Motor neuron (in vitro differentiated cells): ENCODE measurements at places on chromosomes 1 and 21.
A peak's percentile ranks its signal among the peaks of the same experiment; 100 is the strongest.

DNA sequence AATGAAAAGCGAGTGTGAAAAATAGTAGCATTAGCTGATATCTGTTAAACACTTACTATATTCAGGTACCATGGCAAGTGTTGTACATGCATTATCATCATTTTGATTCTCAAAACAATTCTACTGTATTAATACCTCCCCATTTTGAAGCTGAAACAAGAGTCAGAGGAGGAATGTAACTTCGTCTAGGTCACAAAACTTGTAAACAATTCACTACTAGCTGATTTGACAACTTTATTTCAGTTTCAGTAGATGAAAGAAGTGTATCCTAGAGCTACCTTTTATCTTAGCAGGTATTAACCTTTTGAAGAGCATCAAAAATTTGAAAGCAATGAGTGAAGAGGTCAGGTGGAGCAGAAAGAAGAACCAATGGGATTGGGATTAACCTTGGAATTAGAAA, 1.6 kb downstream of the CD84 start:
- ATAC-seq: no peak

DNA sequence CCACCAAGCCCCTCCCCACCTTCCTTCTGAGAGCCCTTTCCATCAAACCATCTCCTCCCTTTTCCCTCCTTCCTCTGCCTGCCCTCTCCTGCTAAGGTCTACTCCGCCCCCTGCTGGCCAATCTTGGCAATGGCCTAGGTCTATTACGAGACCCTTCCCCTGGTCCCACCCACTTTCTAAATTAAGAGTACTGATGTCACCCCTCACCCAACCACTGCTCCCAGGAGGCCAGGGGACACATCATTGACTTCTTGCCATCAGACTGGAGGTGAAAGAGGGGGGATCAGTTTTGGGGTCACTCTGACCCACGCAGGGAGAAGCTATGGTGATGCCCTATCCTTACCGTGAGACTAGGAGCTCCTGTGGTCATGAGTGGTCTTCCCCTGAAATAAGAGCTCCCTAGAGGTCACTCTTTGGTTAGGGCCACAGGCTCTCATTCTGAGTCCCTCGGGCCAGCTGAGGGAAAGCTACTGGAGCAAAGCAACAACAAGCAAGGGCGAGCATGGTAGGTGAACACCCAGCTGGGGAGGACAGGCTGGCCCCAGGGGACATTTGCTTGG, 34.6 kb upstream of the S100A7 start:
- ATAC-seq: peak; percentile 71

DNA sequence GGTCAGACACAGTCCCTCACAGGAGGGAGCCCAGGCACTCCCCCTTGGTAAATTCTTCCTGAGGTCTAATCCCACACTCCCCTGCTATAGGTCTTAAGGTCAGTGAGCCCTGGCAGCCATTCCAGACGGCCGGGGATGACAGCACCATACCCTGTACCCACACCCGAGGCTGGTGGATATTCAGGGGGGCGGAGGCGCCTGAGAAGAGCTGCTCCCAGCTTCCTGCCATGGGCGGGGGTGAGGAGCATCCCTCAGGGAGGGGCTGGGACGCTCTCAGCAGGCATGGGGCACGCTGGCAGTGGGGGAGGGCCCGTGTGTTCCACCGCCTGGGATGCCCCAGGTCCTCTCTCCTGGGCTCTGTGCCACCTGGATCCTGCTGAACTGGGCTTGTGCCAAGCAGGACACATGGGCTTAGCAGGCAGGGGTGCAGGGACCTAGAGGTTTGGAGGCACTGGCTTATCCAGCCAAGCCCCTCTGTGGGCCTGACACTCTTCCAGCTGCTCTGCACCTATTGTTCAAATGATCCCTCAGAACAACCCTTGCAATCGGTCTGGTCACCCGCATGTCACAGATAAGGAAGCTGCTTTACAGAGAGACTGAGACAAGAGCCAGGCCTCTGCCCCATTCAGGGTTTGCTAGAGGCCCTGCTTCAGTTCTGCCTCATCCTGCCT, 5.7 kb upstream of the ADGRB2 start:
- peak; percentile 37 for ATAC-seq

DNA sequence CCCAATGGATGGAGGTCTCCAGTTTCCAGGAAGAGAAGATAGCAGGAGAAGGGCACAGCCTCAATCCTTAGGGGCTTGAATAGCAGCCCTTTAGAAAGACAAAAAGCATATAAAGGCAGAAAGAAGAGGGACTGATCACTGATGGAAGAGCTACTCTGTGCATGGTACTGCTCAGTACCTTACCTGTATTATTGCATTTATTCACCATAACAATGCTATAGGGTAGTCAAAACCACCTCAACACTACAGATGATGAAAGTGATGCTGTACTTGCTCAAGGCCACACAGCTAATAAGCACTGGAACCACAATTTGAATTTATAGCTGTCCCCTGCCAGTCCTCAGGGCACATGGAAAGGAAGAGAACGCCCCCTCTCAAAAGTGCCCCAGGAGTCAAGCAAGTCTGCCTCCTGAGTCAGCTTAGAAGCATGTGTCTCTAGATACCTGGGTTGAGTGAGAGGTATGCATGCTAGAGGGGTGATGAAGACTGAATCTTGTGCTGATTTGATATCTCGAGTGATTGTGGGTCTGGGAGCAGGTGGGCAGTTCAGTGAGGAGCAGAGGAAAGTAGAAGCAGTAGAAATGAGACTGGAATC, 13.6 kb downstream of the DDAH1 start:
- no peak for ATAC-seq

- peak; percentile 7 for ATAC-seq
Observed at GRCh38 chr1:52552236-52552504, 722 bp downstream of the TUT4 start.

GRCh38 chr1:19461220-19461554, 24.2 kb downstream of the CAPZB start:
- ATAC-seq: no peak

DNA sequence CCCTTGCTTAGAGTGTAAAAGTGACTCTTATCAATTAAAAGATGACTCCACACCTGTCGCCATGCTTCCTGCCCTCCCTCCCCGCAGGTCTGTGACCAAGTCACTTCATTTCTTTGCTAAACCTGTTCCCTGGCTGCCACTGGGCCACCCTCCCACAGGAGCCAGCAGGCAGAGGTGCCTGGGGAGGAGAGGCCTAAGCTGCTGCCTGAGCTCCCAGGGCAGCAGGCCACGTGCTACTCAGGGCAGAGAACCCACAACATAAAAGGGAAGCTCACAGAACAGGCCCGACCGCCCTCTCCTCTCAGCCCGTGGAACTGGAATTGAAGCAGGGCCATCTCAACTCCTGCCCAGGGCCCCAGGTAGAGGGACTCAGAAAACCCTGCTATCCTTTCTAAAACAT, 4.9 kb downstream of the C1orf198 start:
- ATAC-seq: no peak

- ATAC-seq: no peak
Observed at GRCh38 chr1:56540467-56540866, 38.9 kb downstream of the PLPP3 start.

GRCh38 chr1:214352838-214353237, 71.9 kb downstream of the SMYD2 start:
- ATAC-seq: no peak

GRCh38 chr21:40717028-40717427, 129.9 kb downstream of the DSCAM start:
- no peak for ATAC-seq

- ATAC-seq: peak; percentile 32
Observed at GRCh38 chr1:33060579-33061083, 20.3 kb upstream of the AZIN2 start.

GRCh38 chr21:31555741-31556191, 103.7 kb upstream of the SOD1 start:
- no peak for ATAC-seq

DNA sequence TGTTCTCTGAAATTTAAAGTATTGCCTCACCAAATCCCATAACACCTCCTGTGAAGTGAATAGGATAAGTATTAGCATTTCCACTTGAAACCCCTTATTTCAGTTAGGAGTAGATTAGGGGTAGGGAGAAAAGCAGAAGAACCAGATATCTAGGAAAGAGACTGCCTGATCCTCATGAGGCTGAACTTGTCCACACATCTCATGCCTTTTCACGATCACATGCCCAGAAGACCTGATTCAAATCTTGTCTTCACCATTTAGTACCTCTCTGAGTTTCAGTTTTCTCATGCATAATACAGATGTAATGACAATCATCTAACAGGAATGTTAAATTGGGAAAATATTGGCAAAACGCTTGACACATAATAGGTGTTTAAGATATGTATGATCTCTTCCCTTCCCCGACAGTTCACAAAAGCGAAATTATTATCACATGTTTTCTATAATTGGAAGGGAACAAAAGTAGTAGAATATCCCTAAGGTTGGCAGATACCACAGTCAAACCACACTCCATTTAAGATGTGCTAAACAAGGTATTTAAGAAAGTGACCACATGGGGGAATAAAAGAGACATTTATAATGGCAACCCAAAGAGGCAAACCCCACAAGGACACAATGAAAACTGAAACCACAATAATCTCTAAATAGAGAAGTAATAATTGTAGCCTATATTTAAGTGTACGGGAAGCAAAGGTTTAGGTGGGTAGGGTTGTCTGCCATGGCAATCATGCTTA, 25.2 kb downstream of the GFI1 start:
- ATAC-seq: no peak

GRCh38 chr1:84525779-84526178, 19.4 kb upstream of the GNG5 start:
- ATAC-seq: no peak

DNA sequence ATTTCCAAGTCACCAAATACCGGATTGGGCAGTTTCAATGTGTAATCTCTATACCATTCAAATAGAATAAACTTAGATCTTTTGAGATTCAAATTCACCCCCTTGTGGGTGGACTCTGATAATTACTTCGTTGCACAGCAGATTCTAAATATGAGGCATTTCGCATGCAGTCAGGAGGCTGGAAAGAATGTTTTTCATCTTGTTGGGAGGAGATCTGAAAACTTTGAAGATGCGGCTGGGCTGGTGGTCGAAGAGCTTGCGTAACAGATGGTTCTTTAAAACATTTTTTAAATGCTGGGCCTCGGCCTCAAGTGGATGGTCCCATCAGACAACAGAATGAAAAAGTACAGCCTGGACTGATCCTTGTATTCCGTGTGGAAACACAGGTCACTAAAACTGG, 10.4 kb downstream of the NR5A2 start:
- ATAC-seq: no peak

DNA sequence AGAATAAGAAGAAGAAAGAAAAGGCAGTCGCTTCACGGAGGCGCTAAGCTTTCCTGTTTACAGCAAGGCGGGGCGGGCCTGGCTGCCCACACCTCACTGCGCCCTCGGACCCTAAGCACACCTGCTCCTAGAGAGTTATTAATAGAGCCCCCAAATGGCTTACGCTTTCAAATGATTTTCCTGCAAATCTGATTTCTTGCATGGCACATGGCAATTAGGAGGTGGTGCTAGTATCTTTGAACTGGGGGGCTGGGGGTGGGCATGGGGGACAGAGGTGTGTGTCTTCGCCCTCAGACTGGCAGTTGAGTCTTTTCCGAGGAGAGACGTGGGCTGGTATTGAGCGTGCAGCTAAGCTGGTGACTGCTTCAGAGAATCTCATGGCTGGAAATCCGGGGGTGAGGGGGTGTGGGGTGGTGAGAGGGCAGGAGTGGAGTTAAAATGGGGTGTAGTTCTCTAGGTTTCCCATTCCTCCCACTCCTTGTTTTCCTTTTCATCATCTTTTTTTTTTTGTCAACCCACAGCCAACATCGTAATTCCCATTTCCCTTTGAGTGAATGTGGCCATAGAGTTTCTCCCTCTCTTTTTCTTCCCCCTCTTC, 1.3 kb downstream of the S1PR1 start:
- no peak for ATAC-seq

- peak; percentile 68 for ATAC-seq
Observed at GRCh38 chr1:45018599-45019230, 6.7 kb downstream of the UROD start.

DNA sequence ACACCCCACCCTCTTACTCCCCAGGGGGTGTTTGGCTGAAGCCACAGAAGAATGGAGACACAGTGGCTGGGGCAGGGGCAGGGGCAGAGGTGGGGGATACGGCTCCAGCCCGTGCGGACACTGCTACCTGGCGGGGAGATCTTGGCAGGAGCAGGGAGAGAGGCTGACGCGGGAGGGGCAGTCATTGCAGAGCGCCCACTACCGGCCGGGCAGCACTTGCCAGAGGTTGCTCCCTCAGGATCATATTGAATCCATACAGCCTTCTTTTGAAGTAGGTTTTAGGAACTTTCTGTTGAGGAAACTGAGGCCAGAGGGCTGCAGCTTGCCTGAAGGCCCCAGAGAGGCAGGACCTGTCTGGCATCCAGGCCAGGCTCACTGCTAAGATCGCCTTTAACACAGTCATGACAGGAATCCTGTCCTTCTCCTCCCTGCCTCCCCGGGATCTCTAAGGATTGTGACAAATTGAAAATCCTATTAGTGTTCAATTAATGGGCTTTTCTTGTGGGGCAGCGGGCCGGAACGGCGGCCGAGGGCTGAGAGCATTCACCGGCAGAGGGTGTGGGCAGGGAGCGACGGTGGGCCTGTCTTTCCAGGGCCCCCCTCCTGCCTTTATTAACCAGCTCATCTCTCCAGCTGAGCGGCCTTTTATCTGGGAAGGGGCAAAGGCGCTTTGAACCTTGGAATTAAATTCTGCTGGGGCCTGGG, 65.5 kb upstream of the WNT4 start:
- no peak for ATAC-seq

DNA sequence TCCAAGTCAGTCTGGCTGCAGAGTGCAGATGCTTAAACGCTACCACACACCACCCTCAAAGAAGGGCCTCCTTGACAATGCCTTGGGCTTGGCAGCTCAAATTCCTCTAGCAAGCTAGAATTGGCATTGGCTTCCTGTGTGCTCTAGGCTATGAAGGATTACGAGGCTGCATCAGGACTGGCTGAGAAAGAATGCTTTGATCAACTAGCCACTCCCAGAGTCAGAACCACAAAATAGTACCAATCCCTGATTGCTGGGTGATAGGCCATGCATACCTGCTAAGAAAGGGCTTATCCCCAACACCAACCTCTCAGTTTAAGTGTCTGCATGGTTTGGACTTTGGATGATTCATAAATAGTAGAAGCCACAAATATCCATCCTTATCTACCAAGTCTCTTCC, 504.9 kb downstream of the OMA1 start:
- ATAC-seq: no peak

GRCh38 chr21:30306884-30307283, 13.2 kb downstream of the KRTAP26-1 start:
- no peak for ATAC-seq

- ATAC-seq: no peak
Observed at GRCh38 chr1:207810173-207810572, 58.3 kb downstream of the CD46 start.

GRCh38 chr1:78171736-78172590, 126.2 kb downstream of the GIPC2 start:
- no peak for ATAC-seq

DNA sequence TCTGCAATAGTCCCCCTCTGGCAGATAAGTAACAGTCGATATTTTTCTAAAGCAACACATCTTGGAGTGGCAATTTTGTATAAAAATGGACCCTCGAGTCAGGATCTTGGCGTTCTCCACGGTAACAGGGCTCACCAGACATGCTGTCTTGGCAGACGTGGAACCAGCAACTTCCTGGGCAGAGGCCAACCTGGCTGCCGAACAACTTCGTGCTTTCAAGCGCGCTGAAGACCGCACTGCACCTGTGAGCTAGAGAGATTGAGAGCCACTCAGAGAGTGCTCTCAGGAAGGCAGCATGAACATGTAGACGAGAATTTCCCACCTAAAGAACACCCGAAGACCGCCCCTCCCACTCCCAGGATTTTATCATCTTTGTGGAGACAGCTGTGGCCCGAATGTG, 7.3 kb downstream of the C1orf174 start:
- ATAC-seq: no peak

GRCh38 chr1:182552527-182552926, 36.5 kb downstream of the RNASEL start:
- ATAC-seq: no peak
